ENCODE measurements at places on chromosomes 7 and 10.
A peak's percentile ranks its signal among the peaks of the same experiment; 100 is the strongest.

GRCh38 chr10:71011141-71011540, 122.8 kb upstream of the PCBD1 start:
- DNase-seq, result no peak

DNA sequence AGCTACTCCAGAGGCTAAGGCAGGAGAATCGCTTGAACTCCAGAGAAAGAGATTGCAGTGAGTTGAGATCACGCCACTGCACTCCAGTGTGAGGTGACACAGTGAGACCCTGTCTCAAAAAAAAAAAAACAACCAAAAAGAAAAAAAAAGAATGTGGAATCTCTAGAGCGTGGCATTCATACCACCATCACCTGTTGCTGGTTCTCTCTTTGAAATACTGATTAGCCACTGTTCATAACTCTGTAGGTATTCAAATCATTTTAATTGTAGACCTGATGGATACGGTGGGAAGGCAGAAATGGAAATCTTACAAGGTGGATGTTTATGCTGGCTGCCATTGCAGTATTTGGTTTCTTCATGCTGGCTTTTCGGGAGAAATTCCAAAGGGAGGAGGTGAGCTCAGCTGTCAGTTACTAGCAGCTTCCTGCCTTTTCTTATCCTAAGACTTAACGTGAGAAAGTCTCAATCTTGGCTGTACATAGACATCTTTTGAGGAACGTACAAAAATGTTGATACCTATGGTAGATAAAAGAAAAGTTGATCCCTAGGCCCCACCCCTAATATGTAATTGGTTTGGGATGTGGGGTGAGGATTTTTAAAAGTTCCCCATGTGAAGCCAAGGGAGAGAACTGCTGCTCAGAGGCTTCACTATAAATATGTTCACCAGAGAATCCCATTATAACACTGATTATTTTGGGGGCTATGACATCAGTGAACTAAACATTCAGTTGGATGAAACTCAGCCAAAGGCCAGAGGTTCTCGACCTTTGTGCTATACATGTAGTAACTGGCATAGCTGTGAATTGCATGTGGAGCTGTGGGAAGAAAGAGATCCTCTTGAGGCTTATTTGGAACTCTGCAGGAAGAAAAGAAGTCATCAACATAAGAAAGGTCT, 26.9 kb upstream of the MKLN1 start:
- no peak for DNase-seq

DNA sequence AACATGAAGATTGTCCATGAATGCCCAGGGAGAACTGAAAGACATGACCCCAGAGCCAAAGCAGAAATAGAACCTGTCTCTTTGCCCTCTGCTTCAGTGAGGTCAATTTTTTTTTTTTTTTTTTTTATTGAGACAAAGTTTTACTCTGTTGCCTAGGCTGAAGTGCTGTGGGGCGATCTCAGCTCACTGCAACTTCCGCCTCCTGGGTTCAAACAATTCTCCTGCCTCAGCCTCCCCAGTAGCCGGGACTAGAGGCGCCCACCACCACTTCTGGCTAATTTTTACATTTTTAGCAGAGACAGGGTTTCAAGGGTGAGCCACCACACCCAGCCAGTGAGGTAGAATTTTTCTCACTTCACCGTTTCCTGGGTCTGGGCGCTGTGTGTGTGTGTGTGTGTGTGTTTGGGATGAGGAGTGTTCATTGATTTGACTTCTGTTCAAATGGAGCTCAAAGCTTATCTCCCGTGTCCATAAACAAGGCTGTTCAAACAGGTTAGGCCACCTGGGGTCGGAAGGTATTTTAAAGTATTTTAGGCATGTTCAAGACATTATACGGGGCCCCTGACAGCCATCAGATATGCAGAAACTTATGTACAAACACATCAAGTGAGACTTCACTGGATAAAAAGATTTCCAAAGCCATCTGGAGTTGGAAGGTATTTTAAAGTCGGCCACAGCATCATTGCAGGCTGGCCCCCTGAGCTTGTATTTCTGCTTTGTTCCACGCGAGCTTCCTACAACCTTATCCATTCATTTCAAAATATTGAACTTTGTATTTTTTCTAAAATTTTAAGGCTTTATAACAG, 93.8 kb downstream of the MAP3K8 start:
- no peak for DNase-seq

DNA sequence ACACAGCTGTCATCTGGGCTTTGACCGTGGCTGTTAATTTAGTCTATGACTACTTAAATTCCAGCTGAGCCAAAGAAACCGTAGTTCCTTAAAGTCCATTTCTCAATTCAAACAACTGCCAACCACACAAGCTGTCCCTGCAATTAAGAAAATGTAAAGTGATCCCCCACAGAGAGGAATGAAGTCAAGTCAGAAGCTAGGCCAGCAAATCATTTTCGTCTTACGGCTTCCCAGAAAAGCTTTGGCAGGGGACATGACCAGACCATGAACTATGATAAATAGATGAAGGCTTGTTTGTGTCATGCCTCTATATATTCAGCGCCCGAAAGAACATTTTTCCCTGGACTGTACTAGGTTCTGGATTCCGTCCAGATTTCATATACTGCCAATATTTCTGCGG, 54.6 kb downstream of the HACD1 start:
- no peak for DNase-seq

DNA sequence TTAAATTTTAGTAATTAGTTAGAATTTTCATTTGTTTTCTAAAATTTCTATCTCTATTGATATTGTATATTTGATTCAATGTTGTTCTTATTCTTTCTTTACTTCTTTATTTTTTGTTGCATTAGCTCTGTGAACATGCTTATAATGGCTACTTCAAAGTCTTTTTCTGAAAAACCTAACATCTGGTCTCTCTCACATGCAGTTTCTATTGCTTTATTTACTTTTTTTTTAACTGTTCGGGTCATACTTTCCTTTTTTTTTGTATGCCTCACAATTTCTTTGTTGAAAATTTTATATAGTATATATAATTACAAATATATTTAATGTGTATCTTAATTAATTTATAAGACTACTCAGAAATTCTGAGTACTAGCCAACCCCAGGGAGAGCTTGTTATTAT, 52.1 kb upstream of the PLXDC2 start:
- no peak for DNase-seq

DNA sequence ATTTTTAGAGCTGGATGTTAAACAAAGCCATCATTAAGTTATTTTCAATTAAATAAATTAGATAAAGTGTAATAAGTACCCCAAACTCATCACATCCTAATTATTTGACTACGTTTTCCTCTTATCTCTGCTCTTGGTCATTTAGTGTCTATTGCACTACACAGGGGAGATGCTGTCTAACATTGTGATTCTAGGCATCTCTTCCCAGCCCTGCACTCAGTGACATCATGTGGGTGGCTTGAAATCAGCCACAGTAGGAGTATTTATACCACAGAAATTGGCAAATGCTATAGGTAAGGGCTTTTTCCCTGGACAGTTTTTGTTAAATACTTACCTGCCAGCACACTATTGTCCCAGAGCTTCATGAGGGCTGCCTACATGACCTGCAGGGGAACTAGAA, 21.3 kb upstream of the TMEM72 start:
- no peak for DNase-seq

DNA sequence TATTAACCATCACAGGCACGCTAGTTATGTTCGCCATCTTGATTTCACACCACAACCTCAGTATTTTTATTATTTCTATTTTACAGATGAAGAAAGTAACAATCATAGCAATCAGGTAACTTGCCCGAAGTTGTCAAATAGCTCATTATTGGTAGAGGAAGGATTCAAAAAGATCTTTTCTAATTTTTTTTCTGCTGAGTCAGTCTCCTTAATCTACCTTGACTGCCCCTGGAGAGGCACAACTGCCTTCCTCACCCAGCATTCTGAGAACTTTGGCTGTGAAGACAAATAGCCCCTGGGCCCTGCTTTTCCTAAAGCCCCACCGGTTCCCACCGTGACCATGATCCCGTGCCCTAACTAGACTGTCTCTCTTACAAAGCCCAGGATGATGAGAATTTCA, 99.2 kb downstream of the TRIL start:
- no peak for DNase-seq

- DNase-seq, result no peak
Measured at GRCh38 chr10:114629824-114630730, 28.0 kb downstream of the ABLIM1 start.

DNA sequence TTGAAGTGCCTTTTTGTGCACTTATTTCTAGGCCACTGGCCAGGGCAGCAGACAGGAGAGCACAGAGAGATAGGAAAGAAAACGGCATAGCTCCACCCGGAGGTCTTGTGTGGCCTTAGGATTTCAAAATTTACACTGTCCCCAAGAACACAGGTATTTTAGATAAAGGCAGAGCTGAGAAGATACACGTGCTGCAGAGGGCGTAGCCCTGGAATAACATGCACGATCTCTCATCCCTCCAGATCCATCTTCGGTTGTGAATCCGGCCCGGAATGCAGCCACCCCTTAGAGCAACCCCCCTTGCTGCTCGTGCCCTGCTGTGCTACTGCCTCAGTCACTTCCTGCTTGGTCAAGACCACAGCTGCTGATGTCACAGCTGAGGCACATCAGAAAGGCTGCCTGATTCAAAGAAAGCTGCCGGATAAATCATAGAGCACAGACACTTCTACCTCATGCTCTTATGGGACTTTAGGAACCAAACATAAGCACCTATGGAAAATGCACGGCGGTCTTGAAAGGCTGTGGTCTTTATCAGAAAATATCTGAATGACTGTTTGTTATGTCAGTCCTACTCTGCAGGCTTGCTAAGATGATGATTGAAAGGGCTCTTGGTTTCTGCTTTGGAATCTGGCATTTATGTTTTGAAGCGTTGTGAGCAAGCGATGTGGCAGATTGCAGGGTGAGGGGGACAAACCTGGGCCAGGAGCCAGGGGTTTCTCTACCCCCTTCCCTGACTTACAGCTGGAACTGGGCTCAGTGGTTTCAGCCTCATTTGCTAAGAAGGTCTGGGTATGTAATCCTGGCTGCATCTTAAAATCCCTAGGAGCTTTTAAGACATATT, 152.0 kb downstream of the SVIL start:
- DNase-seq, result peak; percentile 26

- DNase-seq, result no peak
Measured at GRCh38 chr7:13442226-13442625, 547.2 kb downstream of the ETV1 start.

- DNase-seq, result no peak
Measured at GRCh38 chr10:51083356-51083853, 9.1 kb downstream of the PRKG1 start.

- DNase-seq, result no peak
Measured at GRCh38 chr10:128386816-128387604, 260.8 kb upstream of the MKI67 start.

- no peak for DNase-seq
Measured at GRCh38 chr7:77537778-77538280, 734 bp downstream of the PTPN12 start.

DNA sequence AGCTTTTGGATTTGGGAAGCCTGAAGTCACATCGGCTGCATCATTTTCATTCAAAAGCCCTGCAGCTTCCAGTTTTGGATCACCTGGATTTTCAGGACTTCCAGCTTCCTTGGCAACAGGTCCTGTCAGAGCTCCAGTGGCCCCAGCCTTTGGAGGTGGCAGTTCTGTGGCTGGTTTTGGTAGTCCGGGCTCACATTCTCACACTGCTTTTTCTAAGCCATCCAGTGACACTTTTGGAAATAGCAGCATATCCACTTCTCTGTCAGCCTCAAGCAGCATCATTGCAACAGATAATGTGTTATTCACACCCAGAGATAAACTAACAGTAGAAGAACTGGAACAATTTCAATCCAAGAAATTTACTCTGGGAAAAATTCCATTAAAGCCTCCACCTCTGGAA, 18.5 kb downstream of the NUP42 start:
- no peak for DNase-seq

DNA sequence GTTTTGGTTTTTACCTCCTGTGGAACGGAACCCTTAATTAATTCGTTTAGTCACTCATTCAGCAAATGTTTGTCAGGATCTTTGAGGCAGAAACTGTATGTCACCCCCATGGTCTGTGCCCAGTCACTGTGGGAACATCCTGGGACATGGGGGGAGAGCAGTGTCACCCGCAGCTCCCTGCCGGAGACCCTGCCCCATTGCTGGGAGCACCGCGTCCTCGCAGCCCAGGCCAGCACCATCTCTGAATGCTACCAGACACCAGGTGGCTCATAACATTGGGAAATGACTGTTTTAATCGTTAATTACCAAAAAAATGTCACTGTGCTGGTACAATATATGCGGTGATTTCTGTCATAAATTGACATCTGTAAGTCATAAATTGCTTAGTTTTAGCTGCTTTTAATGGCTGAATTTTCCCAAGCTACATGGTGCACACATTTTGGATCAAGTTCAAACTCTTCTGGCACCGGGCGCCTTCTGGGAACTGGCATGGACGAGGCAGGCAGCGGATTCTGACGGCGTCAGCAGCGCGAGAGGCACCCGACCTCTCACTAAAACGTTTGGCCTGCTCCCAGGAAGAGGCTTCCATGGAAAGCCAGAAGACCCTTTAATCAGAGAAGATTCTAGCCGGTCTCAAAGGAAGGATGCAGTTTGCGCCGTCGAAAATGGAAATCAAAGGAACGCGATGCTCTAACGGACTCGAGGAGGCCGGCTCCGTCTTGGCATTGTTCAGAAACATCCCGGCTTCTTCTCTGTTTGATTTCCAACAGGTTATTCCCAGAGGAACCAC, 184.2 kb downstream of the ADARB2 start:
- DNase-seq, result no peak

- DNase-seq, result peak; percentile 73
Measured at GRCh38 chr10:31707093-31708039, 221.3 kb downstream of the ARHGAP12 start.

- no peak for DNase-seq
Measured at GRCh38 chr7:132750530-132751217, 174.4 kb upstream of the PLXNA4 start.

DNA sequence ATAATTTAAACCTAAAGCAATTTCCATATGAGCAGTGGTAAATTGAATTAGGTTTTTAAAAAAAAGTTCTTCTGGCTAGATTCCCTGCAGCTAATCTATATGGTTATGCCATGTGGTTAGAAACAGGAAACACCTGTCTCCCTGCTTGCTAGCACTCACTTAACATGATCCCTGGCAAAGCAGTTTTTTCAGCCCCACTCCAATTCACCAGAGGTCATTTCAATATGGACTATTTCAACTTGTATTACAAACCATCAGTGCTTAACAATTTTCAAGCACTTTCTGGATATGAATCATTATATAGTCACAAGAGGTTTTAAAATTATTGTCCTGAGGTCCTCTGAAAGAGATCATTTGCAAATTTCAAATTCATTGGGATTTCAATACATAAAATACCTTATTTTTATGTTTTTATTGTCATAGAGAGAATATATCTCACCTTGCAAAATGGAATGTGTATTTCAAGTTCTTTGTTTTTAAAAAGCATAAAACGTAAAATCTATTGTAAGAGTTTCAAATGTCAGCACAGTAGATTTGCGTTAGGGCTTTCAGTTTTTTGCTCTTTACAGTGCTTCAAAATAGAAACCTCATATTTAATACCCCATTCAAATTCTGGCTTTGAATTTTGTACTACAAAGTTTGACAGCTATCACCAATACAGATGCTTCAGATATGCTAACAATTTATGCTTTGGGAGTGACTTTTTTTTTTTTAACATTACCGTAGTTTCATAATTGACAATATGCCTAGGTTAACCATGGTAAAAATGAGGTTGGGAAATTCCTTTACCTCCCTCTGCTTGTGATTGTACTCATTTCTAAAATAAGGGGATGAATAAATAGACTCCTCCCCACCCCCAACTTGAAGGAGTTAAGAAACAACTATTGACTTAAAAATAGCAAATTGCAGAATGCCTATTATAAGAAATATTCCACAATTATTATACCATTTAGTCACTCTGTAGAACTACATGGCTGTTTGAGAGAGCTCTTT, 117.5 kb upstream of the HGF start:
- DNase-seq, result peak; percentile 16

Data from HFF-Myc (cell line).